ENCODE measurements at places on chromosomes 16 and 17.
A peak's percentile ranks its signal among the peaks of the same experiment; 100 is the strongest.

DNA sequence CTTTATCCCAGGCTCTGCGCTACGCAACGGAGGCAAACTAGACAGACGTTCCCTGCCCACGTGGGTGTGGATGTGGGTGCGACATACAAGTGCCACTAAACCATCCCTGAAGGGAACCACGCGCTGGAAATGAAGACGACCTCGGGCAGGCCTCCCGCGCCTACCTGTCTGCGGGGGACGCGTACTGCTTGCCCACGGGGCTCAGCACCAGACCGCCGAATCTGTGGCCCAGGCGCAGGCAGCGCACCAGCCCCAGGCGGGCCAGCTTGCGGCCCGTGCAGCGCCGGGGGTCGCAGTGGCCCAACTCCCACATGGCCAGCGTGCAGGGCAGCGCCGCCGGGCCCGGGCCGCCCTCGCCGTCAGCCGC lies 480 bp downstream of the TSR3 start:
- no peak for DNase-seq

- peak; percentile 32 for DNase-seq
These were observed 42.8 kb upstream of the GSE1 start for GRCh38 chr16:85570213-85570734.

DNA sequence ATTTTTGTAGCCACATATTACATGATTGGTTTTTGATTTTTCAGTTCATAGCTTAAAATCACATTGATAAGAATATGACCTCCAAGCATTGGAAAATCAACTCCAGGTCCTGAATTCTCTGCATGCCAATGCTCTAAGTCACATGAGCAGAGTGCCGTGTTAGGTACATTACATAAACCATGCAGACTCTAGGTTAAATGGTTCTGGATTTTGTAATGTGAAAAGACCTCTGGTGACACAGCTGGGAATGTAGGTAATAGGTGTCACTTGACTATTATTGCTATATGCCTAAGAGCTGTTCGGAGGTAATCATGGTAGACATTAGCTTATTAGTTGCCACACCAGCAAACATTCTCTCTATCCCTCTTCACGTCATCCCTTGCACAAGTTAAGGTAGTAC lies 231.1 kb upstream of the SALL1 start:
- no peak for DNase-seq

GRCh38 chr17:41547921-41548843 lies 20.1 kb upstream of the KRT19 start:
- peak; percentile 75 for DNase-seq

GRCh38 chr16:87438611-87438985 lies 46.5 kb downstream of the MAP1LC3B start:
- DNase-seq: no peak

DNA sequence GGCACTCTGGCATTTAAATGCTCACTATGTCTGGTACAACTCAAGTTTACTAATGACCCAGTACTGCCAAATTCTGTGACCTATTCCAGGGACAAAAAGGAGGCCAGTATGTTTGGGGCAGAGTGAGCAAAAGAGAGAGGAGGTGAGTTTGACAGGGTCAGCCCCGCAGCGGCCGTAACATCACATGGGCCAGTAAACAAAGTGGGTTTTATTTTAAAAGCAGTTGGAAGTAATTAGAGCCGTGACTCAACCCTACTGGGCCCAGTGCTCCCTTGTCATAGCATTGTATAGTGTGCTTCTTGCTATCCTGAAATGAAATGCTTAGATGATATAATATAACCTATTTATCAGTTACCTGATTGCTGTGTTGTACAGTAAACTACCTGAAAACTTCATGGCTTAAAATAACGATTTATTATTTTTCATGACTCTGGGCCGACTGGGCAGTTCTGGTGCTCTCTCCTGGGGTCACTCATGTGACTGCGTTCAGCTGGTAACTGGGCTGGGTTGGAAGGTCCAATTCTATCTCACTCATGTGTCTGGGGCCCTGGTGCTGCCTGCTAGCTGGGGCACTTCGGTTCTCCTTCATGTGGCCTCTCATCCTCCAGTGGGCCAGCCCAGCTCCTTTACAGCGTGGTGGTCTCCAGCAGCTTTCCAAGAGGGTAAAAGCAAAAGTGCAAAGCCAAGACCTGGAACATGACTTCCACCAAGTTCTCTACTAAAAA lies 27.4 kb downstream of the IQCK start:
- no peak for DNase-seq

DNA sequence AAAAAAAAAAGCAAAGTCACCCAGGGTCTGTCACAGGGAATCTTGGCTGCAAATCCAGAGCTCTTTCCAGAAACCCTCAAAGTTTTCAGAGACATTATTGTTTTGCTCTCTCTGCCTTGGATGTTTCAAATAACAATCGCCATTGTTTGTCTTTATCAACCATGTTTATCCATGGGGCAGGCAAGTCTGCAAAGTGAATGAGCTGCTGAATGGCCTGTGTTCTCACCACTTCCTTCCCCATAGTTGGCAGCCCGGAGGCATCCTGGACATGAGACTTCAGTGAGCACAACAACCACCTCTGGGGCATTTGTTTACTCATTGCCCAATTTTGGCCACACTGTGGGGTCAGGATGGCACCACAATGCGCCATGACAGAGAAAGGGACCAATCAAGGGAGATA lies 53.1 kb upstream of the USP7 start:
- no peak for DNase-seq

GRCh38 chr16:78993346-78993745 lies 607.2 kb downstream of the MAF start:
- DNase-seq: no peak

DNA sequence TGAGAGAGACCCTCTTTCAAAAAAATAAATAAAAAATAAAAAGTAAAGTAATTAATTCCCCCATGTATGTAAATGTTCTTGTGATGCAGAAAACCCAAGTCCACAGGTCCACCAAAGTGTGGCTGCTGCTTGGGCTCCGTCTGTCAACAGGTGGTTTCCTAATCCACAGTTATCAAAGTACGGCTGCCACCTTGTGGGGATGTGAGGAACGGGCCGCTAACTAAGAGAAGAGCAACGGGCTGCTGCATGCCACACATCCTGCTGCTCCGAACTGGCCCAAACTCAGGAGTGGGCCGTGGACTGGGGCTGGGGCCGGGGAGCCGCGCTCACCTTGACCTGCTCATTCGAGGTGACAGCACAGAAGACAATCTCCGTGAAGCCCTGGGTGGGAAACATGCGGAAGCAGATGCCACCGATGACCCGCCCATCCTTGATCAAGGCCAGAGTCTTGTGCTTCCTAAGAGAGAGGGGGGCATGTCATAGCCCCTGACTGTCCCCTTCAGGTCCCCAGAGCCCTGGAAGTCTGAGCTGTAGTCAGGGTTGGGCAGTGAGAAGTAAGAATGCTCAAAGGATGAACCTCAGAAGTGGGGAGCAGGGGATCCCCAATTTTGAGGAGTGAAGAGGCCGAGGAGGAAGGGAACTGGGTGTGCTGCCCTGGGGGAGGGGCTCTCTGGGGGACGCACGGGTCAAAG lies 4.3 kb downstream of the KAT2A start:
- DNase-seq: peak; percentile 85

GRCh38 chr17:57861000-57861789 lies 11.4 kb upstream of the MRPS23 start:
- DNase-seq: peak; percentile 12

- DNase-seq: peak; percentile 35
These were observed 58.5 kb downstream of the BAHCC1 start for GRCh38 chr17:81453712-81454111.

DNA sequence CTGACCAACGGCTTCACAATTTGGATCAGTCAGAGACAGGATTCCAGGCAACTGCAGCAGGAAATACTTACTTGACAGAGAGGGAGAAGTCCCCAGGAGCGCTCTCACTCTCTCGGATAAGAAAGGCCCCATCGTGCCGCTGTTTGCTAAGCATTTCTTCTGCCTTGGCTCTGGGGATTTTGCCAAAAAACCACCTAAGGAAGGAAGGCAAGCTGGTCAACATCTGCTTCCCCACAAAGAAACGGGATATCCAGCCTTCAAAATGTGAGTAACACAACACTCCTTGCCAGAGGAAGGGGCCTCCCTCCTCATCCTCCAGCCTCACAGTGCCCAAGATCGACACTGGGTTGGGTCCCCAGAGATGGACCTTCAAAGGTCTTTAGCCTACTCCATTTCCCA lies 36.6 kb upstream of the SLC25A19 start:
- DNase-seq: no peak

DNA sequence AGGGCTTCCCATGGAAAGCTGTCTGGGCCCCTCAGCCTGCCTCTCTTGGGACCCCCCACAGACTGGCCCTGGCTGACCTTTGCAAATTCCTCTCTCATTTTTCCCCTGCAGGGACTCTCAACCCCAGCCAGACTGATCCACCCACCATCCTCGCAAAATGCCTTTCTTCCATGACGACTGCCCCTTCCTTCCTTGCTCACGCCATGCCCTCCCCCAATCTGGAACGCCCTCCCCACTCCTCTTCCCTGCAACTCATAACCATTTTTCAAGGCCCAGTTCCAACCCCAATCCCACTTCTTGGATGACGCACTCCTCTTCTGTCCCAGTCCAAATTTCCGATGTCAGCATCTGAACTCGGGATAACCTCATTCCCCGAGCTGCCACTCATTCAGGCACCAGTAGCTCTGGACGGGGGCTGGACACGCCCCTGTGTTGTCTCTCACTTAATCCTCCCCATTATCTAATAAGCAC lies 1.3 kb upstream of the DNAI2 start:
- DNase-seq: no peak

DNA sequence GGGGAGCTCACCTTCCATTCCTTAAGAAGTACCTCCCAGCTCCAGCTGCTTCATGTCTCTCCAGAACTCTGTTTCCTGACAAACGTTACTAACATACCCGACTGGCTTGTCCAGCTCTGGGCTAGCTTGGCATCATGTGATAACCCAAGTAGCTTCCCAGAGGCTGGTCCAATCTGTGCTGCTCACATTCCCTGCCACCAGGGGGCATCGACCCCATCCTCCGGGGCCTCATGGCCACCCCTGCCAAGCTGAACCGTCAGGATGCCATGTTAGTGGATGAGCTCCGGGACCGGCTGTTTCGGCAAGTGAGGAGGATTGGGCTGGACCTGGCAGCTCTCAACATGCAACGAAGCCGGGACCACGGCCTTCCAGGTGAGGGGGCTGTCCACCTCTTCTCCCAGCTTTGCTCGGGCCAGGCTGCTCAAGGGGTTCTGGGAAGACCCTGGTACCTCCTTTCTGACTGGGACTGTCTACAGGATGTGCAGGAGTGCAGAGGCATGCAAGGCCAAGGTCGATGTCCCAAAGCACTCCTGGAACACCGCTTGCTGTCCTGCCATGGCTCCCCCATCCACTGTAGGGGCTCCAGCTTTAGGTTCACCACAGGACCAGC lies 7.6 kb downstream of the EPX start:
- DNase-seq: peak; percentile 69

DNA sequence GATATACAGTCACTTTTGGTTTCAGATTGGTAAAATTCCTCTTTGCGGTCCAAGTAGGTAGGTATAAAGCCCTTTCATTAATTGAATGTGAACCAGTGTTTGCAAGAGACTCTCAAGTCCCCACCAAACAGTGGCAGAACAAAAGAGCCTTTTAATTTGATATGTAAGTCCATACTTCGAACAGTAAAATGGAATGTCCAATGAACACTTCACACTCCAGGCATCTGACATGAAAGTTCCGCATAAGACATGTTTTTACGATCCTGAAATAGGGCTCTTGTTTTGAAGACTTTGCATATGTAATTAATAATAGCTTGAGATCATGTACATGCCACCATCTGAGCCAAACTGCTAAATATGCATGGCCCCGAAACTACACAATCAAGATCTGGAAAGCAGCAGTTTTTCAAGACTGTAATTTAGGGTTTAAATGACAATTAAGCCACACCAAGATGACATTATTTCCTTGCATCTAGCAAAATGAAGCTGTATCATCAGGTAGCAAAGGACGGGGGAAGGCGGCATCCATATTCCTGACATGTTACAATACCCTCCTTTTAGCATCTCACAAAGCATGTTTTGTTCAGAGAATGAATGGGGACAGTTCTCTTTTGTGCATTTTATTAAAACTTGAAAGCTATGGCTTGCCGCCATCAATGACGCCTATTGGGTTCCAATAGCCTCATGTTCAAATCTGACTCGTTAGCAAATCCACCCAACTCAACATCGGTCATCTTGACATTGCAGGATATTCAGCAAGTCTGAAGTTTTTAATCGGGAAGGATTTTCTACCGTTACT lies 39.4 kb downstream of the LITAF start:
- no peak for DNase-seq

DNA sequence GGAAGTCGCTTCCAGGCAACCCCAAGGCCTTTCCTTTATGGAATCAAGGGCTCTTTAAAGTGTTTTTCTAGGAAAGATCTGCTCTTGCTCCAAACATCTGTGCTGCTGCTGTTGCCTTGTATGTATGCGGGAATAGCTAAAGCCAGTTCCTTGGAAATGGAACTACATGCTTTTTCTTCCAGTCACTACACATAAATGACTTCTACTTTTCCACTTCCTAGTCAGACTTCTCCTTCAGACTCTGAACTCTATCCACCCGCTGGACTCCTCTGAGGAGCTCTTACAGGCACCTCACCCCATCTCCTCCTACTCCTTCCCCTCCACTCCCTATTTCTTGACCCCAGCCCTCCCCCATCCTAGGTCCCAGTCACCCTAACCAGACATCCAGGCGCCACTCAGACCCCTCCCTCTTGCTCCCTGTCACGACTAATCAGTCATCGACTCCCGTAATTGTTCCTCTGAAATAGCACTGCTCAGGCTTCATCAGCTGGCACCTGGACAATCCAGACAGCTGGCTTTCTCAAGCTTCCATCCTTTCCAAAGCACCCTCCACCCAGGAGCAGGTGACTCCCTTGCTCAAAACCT lies 15.0 kb upstream of the PEMT start:
- DNase-seq: no peak

- DNase-seq: no peak
These were observed 456.6 kb upstream of the DYNLRB2 start for GRCh38 chr16:80084163-80084562.

- no peak for DNase-seq
These were observed 1.4 kb upstream of the GRIN2C start for GRCh38 chr17:74860872-74861661.

DNA sequence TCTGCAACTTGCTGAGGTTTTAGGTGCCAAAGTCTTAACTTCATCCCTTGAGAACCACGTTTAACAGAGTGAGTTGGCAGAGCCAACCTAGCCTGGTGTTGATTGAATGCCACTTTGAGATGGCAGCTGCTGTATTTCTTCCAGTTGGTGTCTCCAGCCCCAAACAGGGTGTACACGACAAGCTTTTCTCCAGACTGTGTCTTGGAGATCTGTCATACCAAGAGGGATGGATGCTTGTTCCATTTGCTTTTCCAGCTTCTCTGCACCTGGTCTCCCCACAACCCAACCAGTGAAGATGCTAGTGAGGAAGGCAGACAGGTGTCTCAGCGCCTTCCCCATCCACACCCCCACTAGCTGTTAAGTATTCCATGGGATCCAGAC lies 141.1 kb upstream of the HS3ST2 start:
- no peak for DNase-seq

GRCh38 chr16:920051-920681 lies 50.6 kb downstream of the LMF1 start:
- DNase-seq: no peak

DNA sequence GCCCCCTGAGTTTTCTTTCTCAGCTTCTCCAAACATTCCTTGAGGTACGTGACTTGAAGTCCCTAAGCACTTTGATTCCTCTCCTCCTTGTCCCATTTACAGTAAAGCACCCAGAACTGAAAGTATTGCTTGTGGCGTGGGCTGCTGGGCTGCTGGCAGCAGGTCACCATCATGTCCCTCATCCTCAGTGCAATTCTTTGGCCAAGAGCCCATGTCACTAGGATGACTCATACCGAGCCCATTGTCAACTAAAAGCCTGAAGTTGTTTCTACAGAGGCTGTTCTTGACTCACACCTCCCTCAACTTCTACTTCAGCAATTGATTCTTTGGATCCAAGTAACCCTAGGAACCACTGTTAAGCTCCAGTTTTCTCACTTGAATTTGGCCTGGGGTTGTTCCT lies 54.3 kb downstream of the KPNA2 start:
- DNase-seq: peak; percentile 62
